ENCODE measurements at places on chromosomes 7 and 10.

DNA sequence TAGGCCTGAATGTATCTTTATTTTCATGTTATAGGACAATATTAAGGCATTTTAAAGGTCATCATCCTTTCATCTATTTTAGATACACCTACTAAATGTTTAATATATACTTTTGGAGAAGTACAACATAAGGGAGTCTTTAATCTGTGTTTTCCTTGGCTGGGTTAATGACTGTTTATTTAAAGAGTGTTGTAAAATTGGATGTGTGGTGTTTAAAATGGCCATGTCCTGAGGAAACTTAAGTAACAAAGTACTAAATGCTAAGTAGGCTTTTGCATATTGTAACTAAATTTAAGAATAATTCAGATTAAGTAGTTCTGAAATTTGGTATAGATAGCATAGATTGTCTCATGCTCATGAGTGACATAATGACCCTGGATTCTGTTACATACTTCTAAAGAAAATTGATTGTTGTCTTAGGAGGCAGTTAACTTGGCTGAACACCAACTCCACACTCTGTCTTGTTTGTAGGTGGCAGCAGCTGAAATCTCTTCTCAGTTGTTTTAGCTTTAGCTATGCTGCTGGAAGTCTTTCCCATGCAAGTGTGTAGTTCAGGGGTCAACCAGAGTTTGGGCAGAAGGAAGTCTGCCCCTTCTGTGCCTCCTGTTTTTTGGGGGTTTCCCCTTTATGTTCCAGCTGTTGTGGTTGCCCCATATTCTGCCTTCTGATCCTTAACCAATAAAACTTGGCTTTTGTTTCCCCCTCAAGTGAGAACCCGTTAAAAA is 29.2 kb downstream of the DLD start:
- no peak for DNase-seq

GRCh38 chr10:133067149-133068105 is 20.3 kb upstream of the ADGRA1 start:
- no peak for DNase-seq

- no peak for DNase-seq
Observed at GRCh38 chr7:131249003-131249402, 78.7 kb upstream of the MKLN1 start.

- DNase-seq = no peak
Observed at GRCh38 chr7:47291461-47292081, 290.3 kb downstream of the TNS3 start.

GRCh38 chr7:1787681-1788235 is 117.7 kb downstream of the ELFN1 start:
- DNase-seq = no peak

DNA sequence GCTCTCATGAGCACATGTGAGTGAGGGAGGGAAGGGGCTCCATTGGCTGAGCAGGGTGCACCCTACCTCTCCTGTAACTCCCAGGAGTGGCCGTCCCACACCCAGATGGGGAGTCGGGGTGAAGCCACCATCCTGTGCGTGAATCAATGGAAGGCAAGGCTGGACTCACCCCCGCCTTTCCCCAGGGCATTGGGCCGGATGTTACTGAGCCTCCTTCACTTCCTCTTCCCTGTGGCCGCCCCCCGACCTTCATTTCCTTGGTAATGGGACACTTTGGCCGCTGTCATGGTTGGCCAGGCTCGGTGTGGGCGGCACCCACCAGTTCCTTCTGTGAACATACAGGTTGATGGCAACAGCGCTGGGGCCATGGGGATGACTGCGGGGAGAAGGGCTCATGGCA is 209.0 kb downstream of the MGMT start:
- DNase-seq = no peak

DNA sequence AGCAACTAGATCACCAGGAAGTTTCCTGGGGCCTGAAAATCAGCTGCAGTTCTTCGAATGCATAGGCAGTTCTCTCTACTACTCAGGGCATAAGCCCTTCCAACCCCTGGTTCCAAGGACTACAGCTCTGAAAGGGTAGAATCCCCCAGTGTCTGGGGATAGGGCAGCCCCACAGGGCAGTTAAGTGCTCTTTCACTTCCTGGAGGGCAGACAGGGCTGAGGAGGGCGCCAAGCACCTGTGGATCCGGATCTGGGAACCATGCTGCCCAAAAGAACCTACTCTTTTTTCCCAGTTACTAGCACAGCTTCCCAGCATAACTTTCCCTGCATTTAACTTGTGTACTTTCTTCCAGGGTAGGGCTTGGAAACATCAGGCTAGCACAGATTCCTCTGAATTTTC is 41.1 kb downstream of the CXCL12 start:
- no peak for DNase-seq

DNA sequence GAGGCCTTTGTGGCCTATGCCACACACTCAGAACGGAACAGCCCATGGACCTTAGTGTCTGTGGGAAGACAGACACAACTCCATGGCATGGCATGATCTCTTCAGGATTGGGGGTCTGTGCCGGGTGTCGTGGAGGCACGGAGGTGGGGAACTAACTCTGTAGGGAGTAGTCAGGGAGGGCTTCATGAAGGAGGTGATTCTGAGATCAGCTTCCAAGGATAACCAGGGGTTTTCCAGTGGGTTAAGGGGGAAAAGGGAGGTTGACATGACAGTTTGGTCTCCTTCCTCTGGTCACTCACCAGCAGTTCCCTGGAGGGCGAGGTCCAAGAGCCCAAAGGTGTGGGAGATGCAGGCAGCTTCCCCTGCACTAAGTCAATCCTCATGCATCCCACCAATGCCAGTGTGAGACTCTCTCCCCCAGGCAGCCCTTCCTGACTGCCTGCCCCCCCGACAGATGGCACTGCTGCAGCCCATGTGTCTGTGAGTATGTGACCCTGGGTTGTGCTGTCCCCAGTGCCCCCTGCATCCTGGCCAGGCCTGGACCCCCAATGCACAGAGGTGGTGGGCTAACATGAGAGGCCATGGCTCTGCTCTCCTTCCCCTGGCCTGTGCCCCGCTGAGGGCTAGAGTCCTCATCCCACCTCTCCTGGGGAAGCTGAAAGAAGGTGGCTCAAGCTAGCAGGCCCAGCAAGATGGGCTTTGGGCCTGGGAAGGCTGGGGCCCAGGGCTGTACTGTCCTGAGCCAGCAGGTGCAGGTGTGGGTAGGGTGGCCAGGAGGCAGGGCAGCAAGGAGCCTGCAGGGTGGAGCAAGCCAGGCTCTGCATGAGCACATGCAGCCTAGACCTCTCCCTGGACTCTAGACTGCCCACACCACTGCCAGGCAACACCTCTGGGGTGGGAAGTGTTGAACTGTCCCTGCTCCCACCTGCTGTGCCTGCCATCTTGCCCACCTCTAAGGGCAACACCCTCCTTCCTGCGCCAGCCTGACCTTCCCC is 39.7 kb downstream of the RASGEF1A start:
- DNase-seq = no peak
